Ecto neural progenitor cell (in vitro differentiated cells): ENCODE measurements at places on chromosomes 1 and 21.

DNA sequence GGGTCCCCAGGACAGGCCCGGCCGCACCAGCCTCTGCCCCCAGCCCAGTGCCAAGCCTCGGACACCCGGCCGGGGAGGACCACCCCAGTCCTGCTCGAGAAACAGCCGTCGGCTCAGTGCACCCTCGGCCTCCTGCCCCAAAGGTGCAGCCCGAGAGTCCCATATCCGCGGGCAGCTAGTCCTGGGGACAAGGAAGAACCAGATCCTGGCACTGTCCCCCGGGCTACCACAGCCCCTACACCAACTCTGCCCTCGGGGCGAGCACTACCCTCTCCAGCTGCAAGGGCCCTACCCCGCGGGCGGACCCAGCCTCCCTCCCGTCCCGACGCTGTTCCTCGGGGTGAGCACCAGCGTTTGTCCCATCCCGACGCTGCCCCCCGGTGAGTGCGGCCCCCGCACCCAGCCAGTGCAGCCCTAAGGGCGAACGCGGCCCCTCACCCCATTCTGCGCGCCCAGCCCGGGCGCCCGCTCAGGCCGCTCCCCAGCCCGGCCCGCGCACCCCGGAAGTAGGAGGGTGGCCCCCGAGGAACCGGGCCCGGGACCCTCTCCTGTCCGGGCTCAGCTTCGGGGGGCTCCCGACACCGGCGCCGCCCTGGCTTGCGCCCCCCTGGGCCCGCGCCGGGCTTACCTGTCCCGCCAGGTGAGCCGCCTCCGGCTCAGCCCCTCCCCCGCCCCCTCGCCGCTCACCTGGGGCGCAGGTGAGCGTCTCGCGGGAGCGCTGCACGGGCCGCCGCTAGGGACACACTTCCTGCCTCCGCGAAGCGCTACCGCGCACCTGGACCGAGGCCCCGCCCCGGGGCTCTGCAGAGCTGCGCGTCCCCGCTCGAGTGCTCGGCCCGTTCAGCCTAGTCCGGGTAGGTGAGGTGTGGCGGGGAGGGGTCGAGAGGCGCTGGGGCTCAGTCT is at the start of gene KDF1:
TSS of gene KDF1 (minus strand) at position 747 of the 903 bp plus-strand sequence. CDS start 8,088 bp downstream, outside the sequence.
- peak; percentile 61 for DNase-seq

DNA sequence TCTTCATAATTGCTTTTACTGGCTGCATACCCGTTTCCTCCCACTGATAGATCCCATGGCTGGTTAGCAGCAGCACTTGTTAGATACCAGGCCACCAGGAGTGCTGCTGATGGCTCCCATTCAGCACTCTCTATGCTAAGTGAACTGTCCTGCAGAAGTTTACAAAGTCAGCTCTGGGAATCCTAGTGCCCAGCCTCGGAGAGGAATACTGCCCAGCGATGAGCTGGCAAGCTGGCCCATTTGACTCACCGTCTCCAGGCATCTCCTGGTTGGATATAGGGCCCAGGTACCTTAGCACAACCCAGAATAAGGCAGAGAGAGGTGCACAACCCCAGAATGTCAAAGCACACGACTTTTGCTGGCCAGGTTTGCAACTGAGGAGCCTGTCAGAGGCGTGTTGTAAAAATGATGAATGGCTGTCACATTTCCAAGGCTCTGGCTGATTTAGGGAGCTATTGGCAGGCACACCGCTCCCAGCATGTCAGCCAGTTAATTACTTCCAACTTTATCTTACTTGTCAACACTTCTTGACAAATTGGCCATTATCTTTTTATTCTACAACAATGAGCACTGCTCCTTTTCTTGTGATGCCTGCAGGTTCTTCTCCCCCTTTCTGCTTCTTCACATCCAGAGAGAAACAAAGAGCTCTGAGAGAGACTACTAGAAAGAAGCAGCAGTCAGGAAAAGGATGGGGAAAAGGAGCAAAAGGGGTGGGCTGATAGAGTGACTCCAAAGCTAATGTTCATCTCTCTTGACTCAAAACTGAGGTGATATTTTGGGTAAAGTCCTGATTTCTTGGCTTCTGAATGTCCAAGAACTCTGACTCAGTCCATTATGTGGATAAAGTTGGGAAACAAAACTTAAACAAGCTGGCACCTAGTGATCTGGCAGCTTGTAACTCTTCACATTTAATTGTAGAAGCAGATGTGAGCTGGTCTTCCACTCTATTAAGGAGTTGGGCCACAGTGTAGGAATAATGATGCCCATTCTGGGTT is 10.8 kb upstream of the ANGPTL7 start:
- DNase-seq, result no peak

GRCh38 chr1:207828485-207829158 is 76.8 kb downstream of the CD46 start:
- peak; percentile 67 for DNase-seq

DNA sequence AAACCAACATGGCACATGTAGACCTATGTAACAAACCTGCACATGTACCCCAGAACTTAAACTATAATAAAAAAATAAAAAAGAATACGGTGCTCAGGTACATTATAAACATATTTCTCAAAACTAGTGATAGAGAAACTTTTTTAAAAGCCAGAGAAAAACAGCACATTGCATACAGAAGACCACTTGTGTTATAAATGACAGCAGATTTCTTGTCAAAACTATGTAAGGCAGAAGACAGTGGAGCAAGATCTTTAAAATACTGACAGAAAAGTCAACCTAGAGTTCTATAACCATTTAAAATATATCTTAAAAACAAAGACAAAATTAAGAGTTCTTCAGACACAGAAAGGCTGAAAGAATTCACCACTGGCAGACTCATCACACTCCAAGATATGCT is 144.7 kb downstream of the NEGR1 start:
- DNase-seq, result no peak

DNA sequence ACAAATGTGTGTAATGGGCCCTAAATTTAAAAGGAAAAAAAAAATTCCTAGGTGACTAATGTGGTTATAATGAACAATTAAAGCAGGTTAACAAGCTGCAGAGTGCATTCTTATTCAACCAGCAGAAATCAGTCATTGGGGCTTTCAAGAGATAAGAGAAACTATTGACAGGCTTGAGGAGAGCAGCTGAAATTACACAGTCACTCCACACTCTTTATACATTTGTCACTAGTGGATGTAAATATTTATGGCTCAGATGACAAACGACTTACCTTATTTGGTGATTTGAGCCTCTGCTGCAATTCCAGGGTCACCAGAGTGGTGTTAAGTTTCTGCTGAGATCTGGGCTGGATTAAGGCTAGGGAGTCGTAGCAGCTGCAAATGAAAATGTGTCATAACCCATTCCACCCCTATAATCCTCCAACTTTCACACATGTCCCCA is 896.3 kb downstream of the TTLL7 start:
- DNase-seq, result no peak

DNA sequence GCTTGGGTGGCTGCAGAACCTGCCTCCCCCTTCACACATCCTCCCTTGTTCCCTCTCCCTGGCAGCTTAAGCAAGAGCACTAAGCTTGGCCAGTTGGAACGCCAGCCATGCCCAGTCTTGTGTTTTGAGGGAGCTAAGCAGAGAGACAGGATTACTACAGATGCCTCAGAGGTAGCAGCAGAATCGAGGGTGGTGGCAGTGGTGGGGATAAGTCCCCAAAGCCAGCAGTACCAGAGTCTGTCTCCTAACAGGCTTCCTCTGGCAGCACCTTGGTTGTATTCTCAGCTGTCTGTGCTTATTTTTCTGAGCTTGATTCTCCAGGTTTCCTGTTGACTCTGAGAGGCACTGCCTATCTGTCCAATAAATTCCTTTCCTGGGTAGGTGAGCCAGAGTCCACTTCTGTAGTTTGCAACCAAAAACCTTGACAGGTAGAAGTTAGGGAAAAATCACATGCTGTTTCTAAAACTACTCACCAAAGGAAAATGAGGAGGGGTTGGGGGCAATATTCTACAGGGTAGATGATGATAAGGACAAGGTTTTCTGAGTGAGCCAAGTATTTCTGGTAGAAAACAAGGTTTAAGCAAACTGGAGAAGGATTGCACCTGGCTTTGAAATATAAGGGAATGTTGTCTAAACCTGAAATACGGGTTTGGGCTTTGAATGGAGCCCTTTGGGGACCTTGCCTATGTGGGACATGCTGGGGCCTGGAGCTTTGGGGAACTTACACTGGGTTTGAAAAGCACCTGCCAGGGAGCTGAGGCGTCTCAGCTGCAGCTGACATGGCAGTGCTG is 100.8 kb downstream of the PBX1 start:
- DNase-seq, result no peak

- no peak for DNase-seq
These were observed 10.9 kb upstream of the GSTM3 start for GRCh38 chr1:109751531-109752260.

GRCh38 chr1:9721606-9722377 is 70.3 kb downstream of the PIK3CD start:
- peak; percentile 88 for DNase-seq

DNA sequence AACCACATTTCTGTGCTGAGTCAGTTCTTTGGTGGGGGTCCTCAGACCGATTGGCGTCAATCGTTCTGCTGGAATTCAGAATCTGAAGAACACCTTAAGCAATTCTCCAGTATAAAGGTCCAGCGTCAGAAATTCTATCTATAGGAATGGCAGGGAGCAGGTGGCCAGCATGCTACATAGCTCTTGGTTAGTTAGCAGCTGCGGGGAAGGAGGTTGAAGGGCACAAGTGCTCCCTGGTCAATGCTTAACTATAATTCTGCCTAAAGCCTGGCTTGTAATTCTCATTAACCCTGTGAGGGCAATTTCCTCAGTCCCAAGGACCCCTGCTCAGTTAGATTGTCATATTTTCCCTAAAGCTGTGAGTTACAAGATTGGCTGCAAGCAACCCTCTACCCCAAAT is 54.3 kb upstream of the GALNT2 start:
- DNase-seq, result no peak

DNA sequence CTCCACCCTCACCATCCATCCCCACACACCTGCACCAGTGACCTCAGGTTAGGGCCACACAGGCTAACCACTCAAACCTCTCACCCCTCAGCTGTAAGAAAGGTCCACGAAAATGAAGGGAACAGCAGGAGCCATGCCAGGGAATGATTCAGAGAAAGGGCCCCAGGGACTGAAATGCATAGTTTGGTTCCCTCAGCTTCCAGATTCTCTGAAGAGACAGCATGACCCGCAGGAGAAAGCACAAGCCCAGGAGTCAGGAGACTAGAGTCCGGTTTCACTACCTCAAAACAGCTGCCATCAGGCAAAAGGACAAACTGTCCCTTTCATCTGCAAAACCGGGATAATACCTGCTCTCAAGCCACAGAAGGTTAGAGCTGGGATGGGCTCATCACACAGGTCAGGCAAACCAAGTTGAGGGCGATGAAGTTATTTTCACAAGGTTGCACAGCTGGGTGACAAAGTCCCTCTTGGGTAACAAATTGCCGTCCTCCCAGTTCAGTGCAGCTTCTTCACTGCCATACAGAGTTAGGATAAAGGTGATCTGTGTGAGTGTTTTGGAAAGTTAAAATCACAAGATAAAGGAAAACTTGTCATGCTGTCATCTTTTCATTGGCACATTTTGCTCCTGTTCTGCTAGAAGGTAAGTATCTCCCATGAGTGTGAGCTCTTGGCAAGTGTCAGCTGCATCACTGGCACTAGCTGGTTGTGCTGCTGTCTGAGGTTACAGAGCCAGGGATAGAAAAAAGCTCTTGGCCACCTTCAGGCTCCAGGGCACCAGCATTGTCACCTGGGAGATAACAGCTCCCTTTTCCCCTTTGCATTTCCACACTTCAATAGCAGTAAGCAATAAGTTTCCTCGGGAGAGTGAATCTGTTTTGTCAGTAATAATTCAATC is 120.4 kb downstream of the KCNH1 start:
- no peak for DNase-seq

- DNase-seq, result no peak
These were observed 9.6 kb downstream of the CRYBG2 start for GRCh38 chr1:26344147-26344920.

GRCh38 chr1:95117207-95118066 is at the start of gene TLCD4:
Gene TLCD4, plus strand, starts transcription at chr1:95117355. Its CDS starts 26,547 bp downstream, at chr1:95143902.
- DNase-seq, result peak; percentile 82

DNA sequence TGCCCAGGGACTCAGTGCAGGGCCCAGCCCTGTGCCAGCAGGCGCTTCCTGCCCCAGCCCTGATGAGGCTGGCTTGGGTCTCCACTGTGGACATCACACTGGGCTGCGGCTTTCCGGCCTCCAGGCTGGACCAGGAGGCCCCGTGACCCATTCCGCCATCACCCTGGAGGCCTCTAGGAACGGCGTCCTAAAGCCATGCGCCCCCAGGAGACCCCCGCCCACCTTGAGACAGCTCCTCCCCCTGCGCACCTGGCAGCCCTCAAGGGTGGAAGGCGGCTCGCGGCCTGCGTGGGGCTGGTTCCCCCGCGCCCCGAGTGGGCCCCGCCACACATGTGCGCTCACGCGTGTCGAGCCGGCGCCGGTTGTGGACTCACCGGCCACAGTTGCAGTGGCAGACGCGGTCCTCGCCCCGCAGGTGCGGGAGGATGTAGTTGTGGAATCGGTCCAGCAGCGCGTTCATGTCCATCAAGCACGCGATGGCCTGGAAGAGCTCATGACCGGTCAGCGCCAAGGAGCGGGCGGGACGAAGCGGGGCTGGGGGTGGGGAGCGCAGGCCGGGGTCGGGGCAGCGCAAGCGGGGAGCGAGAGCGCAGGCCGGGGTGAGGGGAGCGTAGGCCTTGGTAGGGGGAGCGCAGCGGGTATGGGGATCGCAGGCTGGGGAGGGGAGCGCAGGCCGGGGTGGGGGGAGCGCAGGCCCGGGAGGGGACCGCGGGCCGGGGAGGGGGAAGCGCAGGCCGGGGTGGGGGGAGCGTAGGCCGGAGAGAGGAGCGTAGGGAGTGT is 924 bp downstream of the TMEM240 start:
- peak; percentile 69 for DNase-seq

DNA sequence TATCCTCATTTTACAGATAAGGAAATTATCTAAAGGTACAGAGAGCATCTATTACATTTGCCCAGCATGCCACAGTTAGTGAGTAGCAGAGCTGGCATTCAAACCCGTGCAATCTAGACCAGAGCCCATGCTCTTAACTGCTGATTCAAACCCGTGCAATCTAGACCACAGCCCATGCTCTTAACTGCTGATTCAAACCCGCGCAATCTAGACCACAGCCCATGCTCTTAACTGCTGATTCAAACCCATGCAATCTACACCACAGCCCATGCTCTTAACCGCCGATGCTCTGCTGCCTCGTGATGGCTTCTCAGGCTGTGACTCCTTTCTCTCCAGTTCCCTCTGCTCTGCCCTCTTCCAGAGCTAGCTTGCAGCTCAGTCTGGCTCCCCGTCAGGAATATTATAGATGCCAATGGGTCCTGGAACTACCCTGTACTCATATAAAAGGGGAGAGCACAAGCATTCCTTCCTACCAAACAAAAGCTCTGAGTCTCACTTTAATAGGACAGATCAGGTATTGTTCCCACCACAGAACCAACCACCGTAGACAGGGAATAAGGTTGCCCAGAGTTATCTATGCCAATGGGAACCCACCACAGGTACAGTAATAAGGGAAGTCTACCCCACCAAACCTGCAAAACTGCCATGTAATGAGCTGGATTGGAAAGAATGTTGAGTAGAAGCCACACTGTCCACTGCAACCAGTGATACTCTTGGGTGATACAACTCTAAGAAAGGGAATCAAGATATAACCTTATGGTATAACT is 78.4 kb downstream of the SMYD3 start:
- no peak for DNase-seq
